Airway epithelial cell (primary cell): ENCODE measurements at places on chromosomes 7 and 10. TPM values are rescaled to one million over a fixed set of nuclear protein-coding genes. Genes with fewer than 3 reads are reported as not detected.

The KCTD7 gene
- total RNA-seq: 2.8 and 3.2 TPM in 2 replicates

The ANKRD1 gene
- total RNA-seq: 3.3 TPM in 2 replicates

The BICC1 gene
- total RNA-seq: 4.7 and 5.1 TPM in 2 replicates

The ELMO1 gene
- 0.28 TPM in 1 of 2 replicates, not detected in the other for total RNA-seq

The CCDC146 gene
- total RNA-seq: 0.65 and 1.5 TPM in 2 replicates

The GARIN1A gene
- total RNA-seq: 0.21 TPM in 1 of 2 replicates, not detected in the other

The CEP41 gene
- total RNA-seq: 11.5 and 14.5 TPM in 2 replicates

The UFSP1 gene
- 3.0 and 3.5 TPM in 2 replicates for total RNA-seq

The HHEX gene
- 0.63 TPM in 1 of 2 replicates, not detected in the other for total RNA-seq

The STEAP1 gene
- 17.6 and 20.3 TPM in 2 replicates for total RNA-seq

The NEUROD6 gene
- total RNA-seq: not detected in 2 replicates

The CARD11 gene
- total RNA-seq: 3.2 and 6.1 TPM in 2 replicates

The CUTC gene
- total RNA-seq: 18.9 and 32.0 TPM in 2 replicates

The ADCY1 gene
- 0.05 and 0.07 TPM in 2 replicates for total RNA-seq

The C7orf25 gene
- 3.1 and 7.5 TPM in 2 replicates for total RNA-seq

The FGF8 gene
- not detected in 2 replicates for total RNA-seq

The KLF14 gene
- total RNA-seq: not detected in 2 replicates

The SRGN gene
- 1.2 and 1.6 TPM in 2 replicates for total RNA-seq

The HMX3 gene
- not detected in 2 replicates for total RNA-seq

The SVOPL gene
- total RNA-seq: 0.14 TPM in 1 of 2 replicates, not detected in the other

The CCL24 gene
- total RNA-seq: not detected in 2 replicates

The BAIAP2L1 gene
- total RNA-seq: 29.0 and 29.4 TPM in 2 replicates

The CUL1 gene
- total RNA-seq: 35.4 and 44.9 TPM in 2 replicates

The MPP7 gene
- 10.3 and 12.1 TPM in 2 replicates for total RNA-seq

The AKR1C2 gene
- total RNA-seq: 167 and 181 TPM in 2 replicates

The DMBT1 gene
- 0.07 TPM in 1 of 2 replicates, not detected in the other for total RNA-seq

The LGI1 gene
- not detected in 2 replicates for total RNA-seq

The PIP gene
- total RNA-seq: not detected in 2 replicates

The ACTL6B gene
- not detected in 2 replicates for total RNA-seq

The CDH23 gene
- total RNA-seq: under 0.01 and 0.35 TPM in 2 replicates

The ELN gene
- 0.21 TPM in 1 of 2 replicates, not detected in the other for total RNA-seq

The LOXL4 gene
- total RNA-seq: 0.14 and 0.42 TPM in 2 replicates

The SVIL gene
- 19.5 and 22.3 TPM in 2 replicates for total RNA-seq

The SPDYE2 gene
- not detected in 2 replicates for total RNA-seq

The EN2 gene
- not detected in 2 replicates for total RNA-seq
